Activated B cell treated with CpG ODN at 0.5 μM for 24 hours (primary cell): ENCODE measurements at places on chromosomes 1 and 21. TPM values are rescaled to one million over a fixed set of nuclear protein-coding genes. Genes with fewer than 3 reads are reported as not detected.

- DNase-seq: no peak
- H3K36me3 ChIP-seq: no peaks in the 10 kb centered on the region
- peaks cover 2% of the 10 kb centered on the region for H3K27me3 ChIP-seq
- no peak overlapping the region for H3K27ac ChIP-seq
- peaks cover 7% of the 10 kb centered on the region for H3K4me1 ChIP-seq
- no peak overlapping the region for H3K4me3 ChIP-seq
Observed at GRCh38 chr1:64750875-64751274, 6.0 kb downstream of the RAVER2 start.

DNA sequence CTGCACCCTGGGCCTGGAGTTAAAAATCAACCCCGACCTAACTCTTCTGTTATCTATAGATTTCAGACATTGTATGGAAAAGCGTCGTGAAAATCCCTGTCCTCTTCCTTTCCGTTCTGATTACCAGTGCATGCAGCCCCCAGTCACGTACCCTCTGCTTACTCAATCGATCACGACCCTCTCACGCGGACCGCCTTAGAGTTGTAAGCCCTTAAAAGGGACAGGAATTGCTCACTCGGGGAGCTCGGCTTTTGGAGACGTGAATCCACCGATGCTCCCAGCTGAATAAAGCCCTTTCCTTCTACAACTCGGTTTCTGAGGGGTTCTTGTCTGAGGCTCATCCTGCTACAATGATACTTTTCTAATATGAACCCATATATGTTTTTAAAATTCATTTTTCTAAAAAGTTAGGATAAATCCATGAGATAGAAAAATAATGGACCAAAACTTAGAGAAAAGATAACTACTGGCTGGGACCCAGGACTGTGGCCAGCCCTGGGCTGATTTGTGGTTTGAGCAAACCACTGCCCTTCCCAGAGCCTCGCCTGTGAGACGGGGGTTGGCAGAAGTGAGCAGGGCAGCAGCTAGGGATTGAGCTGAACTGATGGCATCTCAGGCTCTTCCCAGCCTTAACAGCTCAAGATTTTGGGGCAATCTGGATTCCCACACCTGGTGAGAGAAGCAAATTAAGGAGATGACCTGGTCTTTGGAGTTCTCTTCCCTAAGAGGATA lies 5.0 kb downstream of the UQCRHL start:
- H3K36me3 ChIP-seq: no peaks in the 10 kb centered on the region
- peaks cover 7% of the 10 kb centered on the region for H3K4me1 ChIP-seq
- DNase-seq: no peak
- H3K27me3 ChIP-seq: peaks cover 5% of the 10 kb centered on the region

DNA sequence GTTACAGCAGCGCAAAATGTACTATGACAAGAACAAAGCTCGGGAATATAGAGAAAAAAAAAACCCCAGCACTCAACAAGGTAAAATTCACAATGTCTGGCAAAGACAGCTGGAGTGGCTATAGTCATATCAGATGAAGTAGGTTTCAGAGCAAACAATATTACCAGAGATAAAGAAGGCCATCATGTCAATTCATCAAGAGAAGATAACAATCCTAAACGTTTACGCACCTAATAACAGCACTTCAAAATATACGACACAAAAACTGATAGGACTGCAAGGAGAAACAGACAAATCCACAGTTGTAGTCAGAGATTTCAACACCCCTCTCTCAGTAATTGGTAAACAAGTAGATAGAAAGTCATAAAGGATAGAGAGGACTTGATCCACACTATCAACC lies 455.2 kb downstream of the PTPRU start:
- no peaks in the 10 kb centered on the region for H3K36me3 ChIP-seq
- peaks cover 4% of the 10 kb centered on the region for H3K27me3 ChIP-seq
- peaks cover 17% of the 10 kb centered on the region for H3K4me1 ChIP-seq
- H3K27ac ChIP-seq: no peak overlapping the region
- DNase-seq: no peak

DNA sequence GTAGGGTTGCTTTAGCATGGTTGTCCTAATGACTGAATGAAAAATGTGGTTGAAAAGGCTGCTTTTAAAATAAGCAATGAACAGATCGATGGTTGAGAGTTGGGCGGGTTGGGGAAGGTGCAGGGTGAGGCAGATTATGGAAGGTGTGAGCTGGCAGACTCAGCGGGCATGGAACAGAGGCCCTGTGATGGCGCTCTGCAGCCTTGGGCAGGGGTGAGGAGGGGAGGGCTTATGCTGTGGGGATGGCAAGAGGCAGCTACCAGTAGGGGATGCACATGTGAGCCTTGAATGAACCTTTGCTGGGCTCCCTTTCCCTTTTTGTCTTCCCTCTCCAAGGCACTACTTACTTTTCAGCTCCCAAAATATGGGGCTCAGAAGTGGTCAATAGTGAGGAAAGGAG lies 30.9 kb downstream of the ATP1B1 start:
- H3K27me3 ChIP-seq: no peaks in the 10 kb centered on the region
- no peak overlapping the region for H3K4me3 ChIP-seq
- no peaks in the 10 kb centered on the region for H3K4me1 ChIP-seq

- peaks cover 18% of the 10 kb centered on the region for H3K4me1 ChIP-seq
- H3K27me3 ChIP-seq: no peaks in the 10 kb centered on the region
- no peak overlapping the region for H3K27ac ChIP-seq
- no peak for DNase-seq
- H3K4me3 ChIP-seq: peak overlapping the region; percentile 86
- H3K36me3 ChIP-seq: peaks cover 32% of the 10 kb centered on the region
Observed at GRCh38 chr1:11058595-11059154, 1.1 kb downstream of the SRM start.

- no peaks in the 10 kb centered on the region for H3K4me1 ChIP-seq
- no peak overlapping the region for H3K27ac ChIP-seq
- no peaks in the 10 kb centered on the region for H3K27me3 ChIP-seq
- no peaks in the 10 kb centered on the region for H3K36me3 ChIP-seq
Observed at GRCh38 chr1:221565711-221566110, 176.2 kb downstream of the DUSP10 start.

DNA sequence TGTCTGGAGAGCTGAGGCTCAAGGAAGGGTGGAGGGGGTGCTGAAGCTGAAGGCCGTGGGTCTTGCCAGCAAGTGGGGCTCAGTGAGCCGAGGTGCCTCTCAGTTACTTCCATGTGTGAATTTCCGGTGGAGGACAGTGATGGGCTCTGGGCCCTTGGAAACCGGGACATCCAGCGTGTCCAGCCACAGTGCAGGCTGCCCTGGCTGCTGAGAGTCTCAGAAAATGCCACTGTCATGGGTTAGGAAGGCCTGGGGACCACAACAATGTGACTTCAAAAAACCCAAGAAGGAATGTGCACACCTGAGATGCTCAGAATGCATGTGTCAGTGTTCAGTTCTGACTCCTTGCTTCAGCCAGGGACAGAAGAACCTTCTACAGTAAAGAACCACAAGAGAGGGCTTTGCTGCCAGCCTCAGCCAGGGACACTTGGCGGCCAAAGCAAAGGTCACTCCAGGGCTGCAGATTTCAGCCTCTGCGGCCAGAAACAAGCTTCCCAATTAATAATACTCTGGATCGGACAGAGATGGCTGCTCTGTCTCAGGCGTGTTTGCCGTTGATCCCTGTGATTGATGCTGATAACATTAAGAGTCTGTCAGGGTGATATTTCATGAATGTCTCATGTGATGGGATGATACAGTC lies 12.6 kb upstream of the LAMTOR5 start:
- peaks cover 8% of the 10 kb centered on the region for H3K27me3 ChIP-seq
- no peak for DNase-seq
- no peaks in the 10 kb centered on the region for H3K4me1 ChIP-seq
- no peak overlapping the region for H3K4me3 ChIP-seq

GRCh38 chr1:54607821-54608565 lies 15.3 kb downstream of the FAM151A start:
- no peak overlapping the region for H3K4me3 ChIP-seq
- no peak overlapping the region for H3K27ac ChIP-seq
- DNase-seq: no peak

DNA sequence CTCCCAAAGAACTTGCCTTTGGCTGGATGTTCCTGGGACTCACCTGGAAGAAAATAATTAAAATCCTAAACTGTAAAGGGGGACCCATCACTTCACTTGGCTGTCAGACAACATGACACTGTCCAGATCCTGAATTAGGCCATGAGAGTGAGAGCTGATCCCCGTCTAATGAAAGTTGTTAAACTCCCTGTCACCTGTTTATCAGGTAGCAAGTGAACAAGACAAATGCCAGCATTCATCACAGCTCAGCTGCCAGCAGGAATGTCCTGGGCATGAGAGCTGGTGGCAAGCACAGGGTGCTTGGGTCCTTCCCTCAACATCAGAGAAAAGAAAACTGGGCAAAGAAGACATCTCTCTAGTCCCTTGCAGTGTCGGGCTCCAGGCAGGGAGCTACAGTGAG lies 23.8 kb downstream of the PMVK start:
- no peaks in the 10 kb centered on the region for H3K27me3 ChIP-seq
- H3K27ac ChIP-seq: no peak overlapping the region

DNA sequence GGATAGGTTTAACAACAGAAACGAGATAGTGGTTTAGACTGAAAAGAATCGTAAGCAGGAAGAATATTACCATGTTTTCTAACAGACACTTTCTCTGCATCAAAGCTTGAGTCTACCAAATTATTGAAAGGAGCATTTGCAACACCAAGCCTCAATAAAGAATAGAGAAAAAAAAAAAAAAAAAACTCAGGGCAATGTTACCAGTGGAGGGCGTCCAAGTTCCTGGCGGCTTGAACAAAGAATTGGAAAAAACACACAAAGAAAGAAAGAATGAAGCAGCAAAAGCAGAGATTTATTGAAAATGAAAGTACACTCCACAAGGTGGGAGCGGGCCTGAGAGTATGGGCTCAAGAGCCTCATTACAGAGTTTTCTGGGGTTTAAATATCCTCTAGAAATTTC lies 686.5 kb upstream of the ADGRL2 start:
- DNase-seq: no peak
- no peaks in the 10 kb centered on the region for H3K27me3 ChIP-seq
- H3K36me3 ChIP-seq: no peaks in the 10 kb centered on the region
- no peak overlapping the region for H3K4me3 ChIP-seq
- no peaks in the 10 kb centered on the region for H3K4me1 ChIP-seq

GRCh38 chr1:228163007-228163753 lies 2.4 kb upstream of the IBA57 start:
- no peak overlapping the region for H3K4me3 ChIP-seq
- no peak overlapping the region for H3K27ac ChIP-seq
- H3K36me3 ChIP-seq: no peaks in the 10 kb centered on the region
- no peaks in the 10 kb centered on the region for H3K27me3 ChIP-seq

DNA sequence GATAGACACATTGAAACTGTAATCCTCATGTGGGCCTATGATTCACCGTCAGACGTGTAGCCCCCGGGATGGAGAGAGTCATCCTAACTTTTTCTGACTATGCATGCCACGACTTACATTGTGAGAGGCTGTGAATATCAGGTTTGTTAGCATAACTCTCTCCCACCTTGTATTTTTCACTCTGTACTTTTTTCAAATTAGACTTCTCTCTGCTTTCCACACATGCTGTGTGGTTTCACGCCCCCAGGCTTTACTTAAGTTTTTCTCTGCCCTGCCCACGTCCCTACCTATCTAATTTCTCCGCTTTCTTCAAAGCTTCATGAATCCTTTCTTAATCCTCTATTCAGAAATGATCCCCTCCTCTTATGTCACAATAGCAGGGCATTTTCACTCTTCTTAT lies 3.4 kb upstream of the NCAM2 start:
- H3K36me3 ChIP-seq: no peaks in the 10 kb centered on the region
- no peak for DNase-seq
- no peak overlapping the region for H3K27ac ChIP-seq
- peaks cover 16% of the 10 kb centered on the region for H3K4me1 ChIP-seq
- H3K4me3 ChIP-seq: no peak overlapping the region

Gene SPATA21
- not detected in 2 replicates for total RNA-seq

Gene FCRLA
- 175 and 178 TPM in 2 replicates for total RNA-seq

Gene CDC42BPA
- 0.29 and 0.64 TPM in 2 replicates for total RNA-seq
